ENCODE measurements at places on chromosomes 12 and 14.

- DNase-seq = no peak
Observed at GRCh38 chr14:52759145-52759544, 29.2 kb downstream of the STYX start.

- no peak for DNase-seq
Observed at GRCh38 chr14:96661244-96661969, 135.8 kb upstream of the VRK1 start.

GRCh38 chr14:91272341-91273272, 28.1 kb upstream of the GPR68 start:
- no peak for DNase-seq

GRCh38 chr14:90828642-90829487, 12.6 kb upstream of the TTC7B start:
- DNase-seq = no peak

DNA sequence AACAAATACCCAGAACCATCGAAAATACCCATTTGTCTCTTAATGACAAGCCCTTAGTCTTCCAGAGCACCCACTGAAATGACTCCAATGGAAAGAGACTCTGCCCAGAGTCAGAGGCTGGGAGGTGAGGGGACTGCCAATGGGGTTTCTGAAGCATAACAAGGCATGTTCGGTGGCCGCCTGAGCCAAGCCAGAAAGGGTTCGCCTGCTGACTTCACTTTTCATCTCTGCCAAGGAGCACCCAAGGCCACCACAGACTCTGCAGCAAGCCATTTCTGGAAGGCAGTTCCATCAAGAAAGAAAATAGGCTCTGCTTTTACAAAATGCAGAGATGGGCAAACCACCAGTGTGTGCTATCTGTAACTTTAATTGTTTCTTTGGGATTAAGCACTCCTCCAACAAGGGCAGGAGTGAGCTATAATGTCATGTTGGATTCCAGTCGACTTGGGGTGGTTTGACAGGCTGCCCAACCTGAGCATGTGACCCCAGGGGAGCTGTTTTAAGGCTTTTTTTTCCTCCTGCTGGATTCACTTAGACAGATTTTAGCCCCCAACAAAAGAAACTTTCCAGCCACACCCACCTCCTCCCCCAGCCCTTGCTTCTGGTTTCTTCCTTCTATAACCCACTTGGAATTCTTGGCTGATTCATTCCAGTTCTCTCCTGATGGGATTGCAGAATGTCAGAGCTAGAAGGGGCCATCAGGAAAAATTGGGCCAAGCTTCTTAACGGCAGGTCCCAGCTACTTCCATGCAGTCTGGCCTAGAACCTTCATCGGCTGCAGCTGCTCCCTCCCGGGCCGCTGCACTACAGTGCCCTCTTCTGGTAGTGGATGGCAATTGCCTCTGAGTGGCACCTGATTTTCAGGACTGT, 24.1 kb downstream of the CKAP4 start:
- peak; percentile 72 for DNase-seq

DNA sequence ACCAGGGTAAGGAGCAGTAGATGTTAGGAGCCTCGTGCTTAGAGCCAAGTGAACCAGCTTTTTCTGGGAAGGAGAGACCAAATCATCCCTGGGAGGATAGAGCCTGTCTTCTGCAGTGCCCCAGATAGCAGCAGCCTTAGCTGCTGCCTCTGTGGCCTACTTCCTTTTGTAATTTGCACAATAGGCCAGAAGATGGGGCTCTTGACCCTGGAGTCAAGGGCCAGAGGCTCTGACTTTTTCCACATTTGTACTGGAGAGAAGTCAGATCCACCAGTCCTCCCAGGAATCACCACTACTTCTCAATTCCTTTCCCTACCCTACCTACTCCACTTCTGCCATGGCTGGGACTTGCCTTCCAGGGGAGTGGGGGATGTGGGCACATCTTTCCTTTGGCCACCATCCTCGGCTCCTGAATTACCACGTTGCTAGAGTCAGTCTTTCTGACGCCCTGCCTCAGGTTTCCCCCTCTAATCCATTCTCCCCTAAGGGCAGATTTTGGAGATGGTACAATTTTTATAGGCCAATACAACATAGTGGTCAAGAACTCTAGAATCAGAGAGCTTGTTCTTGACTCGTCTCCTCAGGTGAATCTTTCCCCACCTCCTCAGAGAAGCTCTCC, 3.3 kb upstream of the SLC4A8 start:
- DNase-seq = peak; percentile 39

DNA sequence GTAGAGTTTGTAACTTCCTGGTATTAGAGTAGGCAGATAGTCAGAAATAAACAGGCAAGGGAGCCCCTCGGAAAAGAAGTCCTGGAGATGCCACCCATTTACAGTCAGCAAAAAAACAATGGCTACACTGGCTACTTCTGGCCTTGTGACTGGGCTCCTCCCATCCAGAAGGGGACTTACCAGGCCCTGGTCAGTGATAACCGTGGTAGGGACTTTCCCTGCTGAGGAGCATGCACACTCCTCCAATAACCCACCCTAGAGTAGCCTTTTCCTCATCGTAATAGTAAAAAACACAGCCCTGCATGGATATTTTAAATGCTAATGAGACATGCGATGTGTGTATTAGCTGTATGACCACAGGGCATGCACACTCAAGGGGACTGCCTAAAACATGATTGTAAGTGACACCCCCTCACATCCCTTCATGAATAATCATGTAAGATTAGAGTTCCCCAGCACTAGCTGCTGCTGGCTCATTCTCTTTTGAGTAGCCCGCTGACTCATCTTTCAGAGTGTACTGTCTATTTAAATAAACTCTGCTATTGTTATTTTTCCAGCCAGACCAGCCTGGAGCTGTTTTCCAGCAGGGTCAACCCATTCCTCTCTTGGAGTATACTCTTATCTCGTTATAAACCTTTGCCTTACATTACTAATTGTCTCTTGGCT, 413.8 kb upstream of the TMTC1 start:
- DNase-seq = no peak

DNA sequence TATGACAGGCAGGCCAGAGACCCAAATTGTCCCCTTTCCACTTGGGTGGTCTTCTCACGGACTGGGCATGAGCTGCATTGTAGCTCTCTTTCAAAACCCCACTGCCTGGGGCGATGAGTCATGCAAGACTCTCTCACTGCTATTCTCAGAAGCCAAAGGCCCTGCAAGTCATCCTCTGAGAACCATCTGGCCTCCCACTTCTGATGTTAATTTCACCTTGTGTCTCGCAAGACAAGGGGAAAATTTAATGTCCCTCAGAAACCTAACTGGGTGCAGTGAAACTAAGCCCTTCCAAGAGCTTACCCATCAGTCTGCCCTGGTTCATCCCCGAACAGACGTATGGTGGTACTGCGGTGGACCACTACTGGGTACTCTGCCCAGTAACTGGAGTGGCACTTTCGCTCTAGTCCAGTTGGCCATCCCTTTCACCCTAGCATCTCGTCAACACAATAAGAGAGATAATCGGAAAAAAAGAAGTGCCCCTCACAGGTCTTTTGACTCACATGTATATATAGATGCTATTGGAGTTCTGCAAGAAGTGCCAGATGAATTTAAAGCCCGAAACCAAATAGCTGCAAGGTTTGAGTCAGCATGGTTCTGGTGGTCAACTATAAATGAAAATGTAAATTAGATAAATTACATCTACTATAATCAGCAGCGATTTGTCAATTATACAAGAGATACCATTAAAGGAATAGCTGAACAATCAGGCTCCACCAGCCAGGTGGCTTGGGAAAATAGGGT, 31.3 kb upstream of the LALBA start:
- no peak for DNase-seq

- no peak for DNase-seq
Observed at GRCh38 chr12:132711080-132711843, 620 bp downstream of the PGAM5 start.

DNA sequence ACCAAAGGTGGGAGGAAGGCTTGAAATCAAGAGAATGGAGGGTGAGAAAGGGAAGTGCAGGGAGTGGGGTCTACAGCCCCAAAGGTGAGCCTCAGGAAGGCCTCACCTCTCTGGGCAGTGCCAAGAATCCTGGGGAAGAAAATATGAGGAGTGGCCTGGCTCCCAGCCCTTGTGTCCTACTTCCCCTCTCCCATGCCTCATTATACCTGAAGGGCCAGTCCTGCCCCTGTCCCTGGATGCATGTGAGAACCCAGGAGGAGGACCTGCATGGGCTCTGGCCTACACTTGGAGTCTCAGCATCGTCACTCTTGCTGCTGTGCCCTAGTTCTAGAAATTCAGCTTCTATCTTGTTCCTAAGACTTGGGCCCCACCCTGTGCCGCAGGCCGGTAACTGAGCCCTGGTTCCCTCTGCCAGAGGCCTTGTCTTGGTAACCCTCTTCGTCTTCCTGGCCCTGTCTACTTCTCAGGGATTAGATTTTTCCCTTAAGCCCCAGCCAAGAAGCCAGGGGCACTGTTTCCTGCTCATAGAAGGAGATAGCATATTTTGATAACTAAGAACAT, 10.9 kb upstream of the MYH7 start:
- no peak for DNase-seq

DNA sequence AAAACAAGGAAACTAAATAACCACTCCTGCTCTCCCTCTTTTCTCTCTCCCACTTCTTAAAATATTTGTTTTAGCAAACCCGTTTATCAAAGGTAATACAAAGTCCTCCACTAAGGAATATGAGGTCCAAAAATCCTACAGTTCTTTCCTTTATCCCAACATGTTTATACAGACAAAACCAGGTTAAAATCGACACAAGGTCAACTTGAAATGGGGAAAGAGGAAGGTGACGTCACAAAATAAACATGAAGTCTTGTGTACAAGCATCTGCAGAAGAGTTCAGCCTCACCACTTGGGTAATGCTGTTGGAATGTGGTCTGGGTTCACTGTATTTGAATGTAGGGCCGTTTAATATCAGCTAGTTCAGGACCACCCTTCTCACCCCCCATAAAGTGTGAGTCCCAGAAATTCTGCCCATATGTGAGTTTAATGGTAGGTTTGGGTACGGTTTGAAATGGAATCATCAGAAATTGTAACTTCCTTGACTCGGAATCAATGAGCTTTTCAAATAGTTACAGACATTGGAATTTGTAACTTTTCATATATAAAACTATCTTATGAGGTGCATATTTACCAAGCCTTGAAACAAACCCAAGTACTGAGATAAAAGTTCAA, 120.0 kb upstream of the SLC38A2 start:
- DNase-seq = no peak

GRCh38 chr12:54133772-54134375, 54.9 kb downstream of the SMUG1 start:
- DNase-seq = no peak

GRCh38 chr12:107025671-107026070, 38.7 kb upstream of the MTERF2 start:
- no peak for DNase-seq

DNA sequence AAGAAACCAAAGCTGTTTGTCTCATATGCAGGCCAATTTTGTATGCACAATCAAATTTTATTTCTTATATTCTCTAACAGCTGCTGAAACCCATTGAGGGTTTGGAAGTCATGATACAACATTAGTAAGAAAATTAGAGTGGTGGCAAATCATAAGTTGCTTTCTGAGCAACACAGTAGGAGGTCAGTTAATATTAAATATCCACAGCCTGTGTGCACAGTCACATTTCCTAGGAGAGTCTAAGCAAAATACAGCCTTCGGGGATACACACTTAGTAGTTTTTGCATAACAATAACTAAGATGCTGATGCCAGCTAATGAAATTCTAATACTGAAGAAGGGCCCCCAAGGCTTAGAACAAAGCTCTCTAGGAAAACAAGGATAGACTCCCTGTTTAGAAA, 209.6 kb upstream of the E2F7 start:
- no peak for DNase-seq

- no peak for DNase-seq
Observed at GRCh38 chr14:96053600-96054381, 14.6 kb downstream of the C14orf132 start.

- DNase-seq = no peak
Observed at GRCh38 chr12:7751394-7751793, 4.2 kb upstream of the CLEC4C start.

DNA sequence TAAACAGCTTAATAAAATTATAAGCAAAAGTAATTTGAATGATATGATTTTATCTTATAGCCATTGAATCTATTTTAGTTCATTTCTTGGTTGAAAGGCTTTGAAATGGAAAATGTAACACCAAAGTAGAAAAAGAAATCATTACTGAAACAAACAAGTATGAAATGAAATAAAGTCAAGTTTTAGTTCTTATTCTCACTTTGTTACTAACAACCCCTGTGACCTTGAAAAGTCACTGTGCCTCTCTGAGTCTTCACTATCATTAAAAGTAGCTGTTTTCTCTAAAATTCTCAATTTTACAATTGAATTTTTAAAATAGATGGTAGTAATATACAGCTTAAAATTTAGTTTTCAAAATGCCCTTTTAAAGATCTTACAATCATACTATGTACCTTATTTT, 32.4 kb upstream of the SLC17A8 start:
- DNase-seq = no peak

DNA sequence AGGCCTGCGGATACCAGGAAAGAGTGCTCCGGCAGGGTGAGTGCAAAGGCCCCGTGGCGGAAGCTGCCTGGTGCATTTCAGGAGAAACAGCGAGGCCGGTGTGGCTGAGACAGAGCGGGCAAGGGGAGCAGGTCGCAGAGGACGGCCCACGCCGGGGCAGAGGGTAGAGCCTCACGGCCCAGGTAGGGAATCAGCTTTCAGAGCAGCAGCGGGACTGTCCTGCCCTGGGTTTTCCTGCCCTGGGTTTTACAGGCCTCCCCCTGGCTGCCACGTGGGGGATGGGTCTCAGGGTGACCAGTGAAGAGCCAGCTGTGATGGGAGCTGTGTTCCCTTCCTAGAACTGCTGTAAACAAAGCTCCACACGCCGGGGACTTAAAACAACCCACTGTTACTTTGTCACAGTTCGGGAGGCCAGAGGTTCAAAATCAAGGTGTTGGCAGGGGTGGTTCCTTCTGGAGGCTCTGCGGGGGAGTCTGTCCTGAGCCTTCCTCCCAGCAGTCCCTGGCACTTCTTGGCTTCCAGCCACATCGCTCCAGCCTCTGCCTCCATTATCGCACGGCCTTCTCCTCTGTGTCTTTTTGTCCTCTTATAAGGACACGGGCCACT, 10.4 kb downstream of the NCOR2 start:
- no peak for DNase-seq
